ENCODE measurements at places on chromosomes 1 and 21.

GRCh38 chr1:218482683-218483082, 137.5 kb downstream of the TGFB2 start:
- DNase-seq = no peak

GRCh38 chr1:77832901-77833300, 53.5 kb downstream of the MIGA1 start:
- DNase-seq = no peak

GRCh38 chr1:9912264-9912936, 2.3 kb upstream of the CTNNBIP1 start:
- no peak for DNase-seq

GRCh38 chr1:116092752-116093489, 18.3 kb upstream of the MAB21L3 start:
- DNase-seq = no peak

- peak; percentile 66 for DNase-seq
These were observed 4.8 kb downstream of the ENO1 start for GRCh38 chr1:8873506-8874229.

DNA sequence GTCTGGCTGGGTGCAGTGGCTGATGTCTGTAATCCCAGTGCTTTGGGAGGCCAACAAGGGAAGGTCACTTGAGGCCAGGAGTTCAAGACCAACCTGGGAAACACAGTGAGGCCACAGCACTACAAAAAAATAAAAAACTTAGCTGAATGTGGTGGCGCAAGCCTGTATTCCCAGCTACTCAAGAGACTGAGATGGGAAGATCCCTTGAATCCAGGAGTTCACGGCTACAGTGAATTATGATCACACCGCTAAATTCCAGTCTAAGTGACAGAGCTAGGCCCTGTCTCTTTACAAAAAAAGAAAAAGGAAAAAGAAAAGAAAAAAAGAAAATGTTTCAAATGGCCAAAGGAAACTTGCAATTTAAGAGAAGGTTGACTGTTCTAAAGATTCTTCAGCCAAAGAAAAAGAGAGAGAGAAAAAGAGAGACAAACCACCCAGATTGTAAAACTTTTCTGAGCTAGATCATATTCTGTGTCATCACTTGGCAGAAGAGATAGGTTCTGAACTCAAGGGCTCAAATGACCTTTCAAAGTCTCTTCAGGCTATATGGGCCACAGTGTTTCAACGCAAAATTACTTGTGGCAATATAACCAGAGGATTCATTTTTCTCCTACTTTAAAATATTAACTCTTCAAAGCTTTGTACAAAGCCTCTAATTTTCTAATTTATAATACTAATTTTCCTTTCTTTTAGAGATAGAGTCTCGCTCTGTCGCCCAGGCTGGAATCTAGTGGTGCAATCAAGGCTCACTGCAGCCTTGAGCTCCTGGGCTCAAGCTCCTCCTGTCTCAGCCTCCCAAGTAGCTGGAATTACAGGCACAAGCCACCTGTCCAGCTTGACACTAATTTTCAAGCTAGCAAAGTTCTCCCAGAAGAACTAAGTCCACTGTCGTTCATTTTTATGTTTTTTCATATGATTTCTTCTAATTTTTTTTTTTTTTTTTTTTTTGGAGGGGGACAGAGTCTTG, 20.5 kb downstream of the ARID4B start:
- DNase-seq = no peak

DNA sequence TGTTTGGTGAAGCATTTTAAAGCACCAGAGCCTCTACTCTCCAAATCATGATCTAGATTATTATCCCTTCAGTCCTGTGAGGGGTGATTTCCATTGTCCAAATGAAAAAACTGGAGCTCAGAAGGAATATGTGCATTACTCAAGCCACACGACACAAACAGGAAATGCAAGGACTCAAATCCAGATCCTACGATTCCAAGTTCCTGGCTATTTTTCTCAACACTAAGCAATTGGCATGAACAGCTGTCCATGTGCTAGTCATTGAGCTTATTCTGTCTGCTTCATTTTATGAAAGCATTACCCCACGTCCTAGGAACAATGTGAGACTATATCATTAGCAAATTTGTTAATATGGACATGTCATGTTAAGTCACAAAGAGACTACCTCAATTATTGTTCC, 273.1 kb upstream of the LYPLAL1 start:
- DNase-seq = no peak

GRCh38 chr21:36236052-36236730, 79.6 kb downstream of the DOP1B start:
- no peak for DNase-seq

GRCh38 chr1:97334454-97334853, 586.4 kb downstream of the DPYD start:
- no peak for DNase-seq

GRCh38 chr1:219812086-219812485, 116.3 kb downstream of the SLC30A10 start:
- no peak for DNase-seq

GRCh38 chr1:43612406-43612805, 37.5 kb upstream of the KDM4A start:
- DNase-seq = no peak

DNA sequence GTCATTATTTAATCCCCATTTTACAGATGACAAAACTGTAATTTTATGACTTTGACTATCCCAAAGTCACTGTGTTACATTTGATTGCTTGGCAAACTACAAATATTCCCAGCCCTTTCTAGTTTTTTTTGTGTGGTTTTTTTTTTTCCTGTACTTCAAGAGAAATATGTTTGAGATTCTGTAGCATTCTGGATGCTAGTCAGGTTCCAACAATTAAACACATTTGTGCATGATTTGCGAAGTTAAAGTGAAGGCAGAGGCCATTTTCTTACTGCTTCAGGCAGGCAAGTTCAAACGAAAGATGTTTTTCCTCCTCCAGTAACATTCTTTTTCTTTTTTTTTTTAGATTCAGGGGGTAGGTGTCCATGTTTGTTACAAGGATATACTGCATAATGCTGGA, 107.9 kb upstream of the SERTAD4 start:
- DNase-seq = no peak

DNA sequence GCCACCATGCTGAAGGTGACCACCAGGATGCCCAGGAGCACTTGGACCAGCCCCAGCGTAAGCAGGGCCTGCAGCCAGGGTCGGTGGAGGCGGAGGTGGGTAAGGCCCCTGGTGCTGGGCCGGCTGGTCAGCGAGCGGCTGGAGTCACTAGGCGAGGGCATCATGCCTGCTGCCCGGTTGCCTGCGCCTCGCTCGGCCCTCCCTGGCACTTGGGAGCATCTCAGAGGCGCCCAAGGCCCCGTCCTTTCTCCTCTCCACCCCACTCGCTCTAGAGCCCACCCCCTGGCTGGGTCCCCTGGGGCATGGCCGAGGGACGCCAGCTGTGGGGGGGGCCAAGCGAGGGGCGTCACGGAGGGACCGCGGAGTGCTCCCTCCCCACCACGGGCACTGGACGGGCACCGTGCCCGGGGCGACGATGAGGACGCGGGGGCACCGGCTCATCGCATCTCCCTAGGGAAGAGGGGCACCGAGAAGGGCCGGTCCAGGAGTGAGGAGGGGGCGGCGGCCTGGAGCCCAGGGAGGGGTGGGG, 505 bp downstream of the ENTREP3 start:
- no peak for DNase-seq

DNA sequence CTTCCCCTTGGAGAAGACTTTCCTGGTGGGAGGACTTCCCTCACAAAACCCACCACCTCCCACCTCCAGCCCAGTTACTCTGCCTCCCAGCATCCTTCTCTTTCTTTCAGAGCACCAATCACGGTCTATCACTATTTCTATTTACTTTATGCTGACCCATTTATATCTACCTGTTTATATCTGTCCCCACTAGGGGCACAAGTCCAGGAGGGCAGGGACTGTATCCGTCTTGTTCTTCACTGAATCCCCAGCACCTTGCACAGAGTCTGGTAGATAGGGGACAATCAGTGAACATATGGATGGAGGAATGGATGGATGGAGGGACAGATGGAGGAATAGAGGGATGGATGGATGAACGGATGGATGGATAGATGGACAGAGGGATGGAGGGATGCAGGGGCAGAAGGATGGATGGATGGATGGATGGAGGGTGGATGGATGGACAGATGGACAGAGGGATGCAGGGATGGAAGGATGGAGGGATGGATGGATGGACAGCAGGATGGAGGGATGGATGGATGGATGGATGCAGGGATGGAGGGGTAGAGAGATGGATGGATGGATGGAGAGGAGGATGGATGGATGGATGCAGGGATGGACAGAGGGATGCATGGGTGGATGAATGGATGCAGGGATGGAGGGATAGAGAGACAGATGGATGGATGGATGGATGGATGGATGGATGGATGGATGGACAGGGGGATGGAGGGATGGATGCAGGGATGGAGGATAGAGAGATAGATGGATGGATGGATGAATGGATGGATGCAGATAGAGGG, 5.5 kb downstream of the C1QB start:
- DNase-seq = no peak

DNA sequence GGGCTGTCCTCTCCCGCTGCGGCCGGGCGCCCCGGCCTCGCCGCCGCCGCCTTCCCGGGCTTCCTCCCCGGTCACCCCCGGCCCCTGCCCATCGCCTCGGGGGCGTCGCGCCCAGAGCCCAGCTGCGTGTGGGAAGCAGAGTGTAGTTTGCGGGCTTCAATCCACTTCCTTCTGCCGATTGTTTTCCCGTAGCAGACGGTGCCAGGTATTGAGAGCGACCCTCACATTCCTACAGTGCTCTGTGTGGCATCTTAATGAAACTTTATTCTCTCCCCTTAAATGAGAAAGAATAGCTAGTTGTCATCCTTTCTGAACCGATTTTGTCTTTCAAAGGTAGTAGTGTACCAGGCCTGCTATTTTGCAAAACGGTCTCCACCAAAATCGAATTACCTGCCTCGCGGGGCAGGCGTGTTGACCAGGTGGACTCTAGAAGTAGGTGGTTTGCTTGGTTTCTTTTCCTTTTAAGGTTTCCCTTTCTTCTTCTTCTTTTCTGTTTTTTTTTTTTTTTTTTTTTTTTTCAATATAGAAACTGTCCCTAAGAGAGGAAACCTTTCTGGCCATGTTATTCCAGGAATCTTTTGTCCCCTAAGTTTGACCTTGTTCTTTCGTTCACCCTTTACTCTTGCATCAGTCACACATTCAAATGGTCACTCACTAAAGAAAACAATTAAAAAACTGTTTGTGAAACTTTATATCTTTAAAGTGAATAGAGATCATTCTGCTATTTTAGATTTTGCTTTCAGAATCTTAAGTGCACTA, 881 bp downstream of the USP25 start:
- no peak for DNase-seq

GRCh38 chr1:154751690-154752089, 118.4 kb downstream of the KCNN3 start:
- no peak for DNase-seq

DNA sequence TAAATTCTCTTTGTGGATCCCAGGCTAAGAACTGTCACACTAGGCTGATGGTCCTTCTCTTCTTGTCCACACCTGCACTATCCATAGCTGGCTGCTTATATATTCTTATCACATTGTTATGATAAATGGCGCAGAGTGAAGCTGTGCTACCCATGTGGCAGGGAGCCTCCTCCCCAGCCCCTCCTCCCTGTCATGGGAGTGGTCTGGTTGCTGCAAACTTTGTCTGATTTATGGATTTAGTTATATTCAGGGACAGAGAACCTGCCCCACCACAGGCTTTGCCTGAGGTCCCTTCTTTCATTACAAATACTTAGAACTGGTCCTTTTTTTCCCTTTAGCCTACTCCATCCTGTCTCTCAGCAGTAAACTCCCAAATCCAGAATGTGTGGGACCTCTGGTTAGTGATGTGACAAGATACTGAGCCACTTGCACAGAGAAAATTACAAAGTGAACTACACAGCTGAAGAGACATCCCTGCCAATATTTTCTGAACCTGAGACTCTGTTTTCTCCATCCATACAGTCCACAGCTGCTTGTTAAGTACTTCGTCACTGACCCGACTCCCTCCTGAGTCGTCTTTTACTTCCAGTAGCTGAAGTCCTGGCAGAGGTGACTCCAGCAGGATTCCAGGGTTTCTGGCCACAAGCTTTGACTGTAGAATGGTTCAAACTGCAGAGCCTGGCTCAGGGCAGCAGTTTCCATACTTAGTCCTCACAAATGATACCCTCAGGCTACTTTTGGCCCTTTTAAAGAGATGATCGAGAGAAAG, 37.6 kb downstream of the PTGFRN start:
- no peak for DNase-seq

- DNase-seq = no peak
These were observed 168.0 kb upstream of the RAB4A start for GRCh38 chr1:229102741-229103391.

GRCh38 chr1:157135070-157135469, 3.1 kb downstream of the ETV3 start:
- no peak for DNase-seq

Measured in stimulated activated CD8-positive, alpha-beta memory T cell treated with anti-CD3 and anti-CD28 coated beads, Interleukin-7, amount 100 ng/mL, for 24 hours (primary cell).